ENCODE measurements at places on chromosomes 6 and 20.

GRCh38 chr20:17624551-17625245 lies 54.8 kb downstream of the DSTN start:
- DNase-seq, result no peak

GRCh38 chr20:17704589-17705317 lies 5.0 kb downstream of the BANF2 start:
- DNase-seq, result no peak

GRCh38 chr20:33490023-33490933 lies at the start of gene CBFA2T2:
TSS of gene CBFA2T2 (plus strand) at chr20:33490096. CDS start at chr20:33490268, 172 bp downstream.
- DNase-seq, result no peak

DNA sequence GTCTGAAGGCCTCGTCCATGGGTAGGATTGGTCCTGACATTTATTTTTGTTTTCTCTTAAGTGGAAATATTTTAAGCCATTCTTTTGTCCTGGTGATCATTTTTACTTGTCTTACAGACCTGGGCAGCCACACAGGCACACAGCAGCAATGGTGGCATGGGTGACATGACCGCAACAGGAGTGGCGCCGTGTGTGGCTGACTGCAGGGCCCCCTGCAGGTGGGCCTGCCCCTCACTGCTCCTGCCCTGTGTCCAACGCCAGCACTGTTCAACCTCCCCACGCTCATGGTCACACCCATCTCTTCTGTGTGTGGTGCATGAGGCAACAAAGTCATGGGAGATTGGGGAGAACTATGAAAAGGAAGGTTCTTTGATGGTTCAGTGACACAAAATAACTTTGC lies 151.9 kb downstream of the MYLK4 start:
- DNase-seq, result no peak

GRCh38 chr6:152816055-152816454 lies 65.5 kb downstream of the VIP start:
- DNase-seq, result no peak

- no peak for DNase-seq
Observed at GRCh38 chr6:160347259-160348222, 637 bp upstream of the SLC22A3 start.

DNA sequence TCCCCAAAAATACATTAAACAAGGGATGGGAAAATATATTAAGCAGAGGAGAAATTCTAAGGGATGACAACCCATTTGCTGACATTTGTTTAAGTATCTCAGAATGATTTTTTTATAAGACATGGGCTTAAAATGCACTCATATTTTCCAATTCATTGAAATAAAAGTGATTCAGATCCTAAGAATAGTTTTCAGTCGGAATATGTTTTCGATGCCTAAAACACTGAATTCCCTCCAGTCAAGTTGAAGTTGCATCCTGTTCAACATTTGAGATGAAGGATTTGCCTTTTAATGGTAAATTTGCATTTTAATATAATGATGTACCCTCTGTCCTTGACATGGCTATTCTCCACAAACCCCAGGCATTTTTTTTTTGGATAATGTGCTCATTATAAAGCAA lies 79.3 kb downstream of the PTCHD4 start:
- no peak for DNase-seq

GRCh38 chr20:61352346-61353260 lies 100.5 kb downstream of the CDH4 start:
- DNase-seq, result no peak

GRCh38 chr6:6105472-6106036 lies 98.8 kb upstream of the NRN1 start:
- DNase-seq, result no peak

DNA sequence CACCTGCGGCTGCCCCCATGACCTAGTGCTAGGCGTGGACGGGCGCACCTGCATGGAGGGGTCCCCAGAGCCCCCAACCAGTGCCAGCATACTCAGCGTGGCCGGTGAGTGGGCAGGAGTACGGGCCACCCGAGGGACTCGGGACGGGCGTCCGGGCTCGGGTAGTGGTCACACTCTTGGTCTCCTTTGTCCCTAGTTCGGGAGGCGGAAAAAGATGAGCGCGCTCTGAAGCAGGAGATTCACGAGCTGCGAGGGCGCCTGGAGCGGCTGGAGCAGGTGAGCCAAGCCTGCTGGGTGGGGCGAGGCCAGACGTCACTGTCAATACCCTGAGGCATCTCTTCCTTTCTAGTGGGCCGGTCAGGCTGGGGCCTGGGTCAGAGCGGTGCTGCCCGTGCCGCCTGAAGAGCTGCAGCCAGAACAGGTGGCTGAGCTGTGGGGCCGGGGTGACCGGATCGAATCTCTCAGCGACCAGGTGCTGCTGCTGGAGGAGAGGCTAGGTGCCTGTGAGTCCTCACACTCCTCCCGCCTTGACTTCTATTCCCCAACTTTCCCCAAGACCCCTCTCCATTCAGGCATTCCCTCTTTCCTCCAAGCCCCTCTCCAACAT lies 2.9 kb downstream of the EGFL8 start:
- no peak for DNase-seq

- DNase-seq, result no peak
Observed at GRCh38 chr6:150830439-150831165, 34.9 kb upstream of the MTHFD1L start.

DNA sequence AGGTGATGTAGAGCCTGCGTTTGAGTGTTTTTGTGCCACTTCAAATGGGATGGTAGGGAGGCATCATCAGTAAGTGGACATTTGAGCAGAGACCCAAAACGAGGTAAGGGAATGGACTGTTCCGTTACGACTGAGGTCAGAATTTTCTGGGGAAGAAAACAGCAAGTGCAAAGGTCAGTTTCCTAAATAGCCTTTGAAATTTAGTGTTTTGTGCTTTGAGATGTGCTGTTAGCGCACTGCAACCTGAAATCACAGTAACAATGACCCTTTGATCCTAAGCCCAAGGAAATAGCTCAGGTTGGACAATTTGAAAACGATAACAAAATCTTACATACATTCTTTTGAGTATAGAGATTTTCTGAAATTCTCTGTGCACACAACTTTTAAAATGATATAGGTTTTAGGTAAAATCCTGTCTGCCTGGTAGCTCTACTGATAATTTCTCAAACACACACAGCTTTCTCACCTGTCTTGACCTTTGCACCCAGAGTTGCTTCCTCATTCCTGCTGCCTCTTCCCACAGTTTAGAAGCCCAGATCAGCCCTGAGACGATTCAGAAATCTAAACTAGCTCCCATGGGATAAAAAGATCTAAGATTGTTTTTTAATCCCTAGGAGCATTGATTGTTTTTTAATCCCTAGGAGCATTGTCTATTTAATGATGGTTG lies 22.1 kb downstream of the DCBLD1 start:
- no peak for DNase-seq

- no peak for DNase-seq
Observed at GRCh38 chr6:29757282-29757681, 34.0 kb downstream of the HLA-F start.

DNA sequence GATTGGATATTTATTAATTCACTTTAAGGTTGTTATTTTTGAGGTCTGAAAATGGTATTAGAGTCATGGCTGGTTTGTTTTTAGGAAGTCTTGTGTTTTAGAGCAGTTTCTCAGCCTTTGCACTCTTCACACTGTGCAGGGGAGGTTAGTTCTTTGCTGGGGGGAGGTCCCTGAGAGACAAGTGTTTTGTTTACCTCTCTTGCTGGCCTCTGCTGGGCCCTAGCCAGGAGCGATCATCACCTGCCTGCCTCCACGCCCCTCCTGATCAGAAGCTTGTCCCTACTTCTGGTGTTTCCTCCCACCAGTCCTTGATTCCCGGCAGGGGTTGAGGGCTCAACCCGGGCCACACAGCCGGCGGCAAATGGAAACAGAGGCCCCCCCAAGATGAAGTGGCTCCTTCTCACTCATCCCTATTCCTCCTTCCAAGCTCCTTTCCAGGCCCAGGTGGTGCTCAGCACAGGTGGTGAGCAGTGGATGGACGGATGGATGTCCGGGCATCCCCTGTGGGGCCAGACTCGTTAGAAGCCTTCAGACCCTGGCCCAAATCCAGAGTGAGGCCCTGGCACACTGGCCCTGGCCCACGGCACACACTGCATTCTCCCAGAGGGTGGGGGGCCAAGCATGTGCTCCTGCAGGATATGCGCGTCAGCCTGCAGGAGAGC lies 51.3 kb downstream of the GRM4 start:
- no peak for DNase-seq

DNA sequence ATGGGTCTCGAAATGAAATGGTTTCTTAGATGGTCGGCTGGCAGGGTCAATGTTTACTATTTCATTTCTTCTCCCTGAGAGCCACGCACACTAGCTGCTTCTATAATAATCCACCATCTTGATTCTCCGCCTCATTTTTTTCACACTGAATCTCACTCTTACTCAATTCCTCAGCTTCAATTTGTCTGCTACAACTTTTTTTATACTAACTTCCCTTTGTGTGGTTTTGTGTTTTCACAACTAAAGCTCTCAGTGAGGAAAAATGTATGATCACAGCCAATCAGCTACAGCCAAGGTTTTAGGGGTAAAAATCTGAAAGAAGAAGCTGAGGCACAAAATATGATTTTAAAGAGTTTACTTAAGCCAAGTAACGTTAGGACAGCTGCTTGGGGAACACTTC lies 1309.4 kb downstream of the EPHA7 start:
- DNase-seq, result no peak

- DNase-seq, result no peak
Observed at GRCh38 chr20:38308047-38308438, 4.1 kb downstream of the BPI start.

DNA sequence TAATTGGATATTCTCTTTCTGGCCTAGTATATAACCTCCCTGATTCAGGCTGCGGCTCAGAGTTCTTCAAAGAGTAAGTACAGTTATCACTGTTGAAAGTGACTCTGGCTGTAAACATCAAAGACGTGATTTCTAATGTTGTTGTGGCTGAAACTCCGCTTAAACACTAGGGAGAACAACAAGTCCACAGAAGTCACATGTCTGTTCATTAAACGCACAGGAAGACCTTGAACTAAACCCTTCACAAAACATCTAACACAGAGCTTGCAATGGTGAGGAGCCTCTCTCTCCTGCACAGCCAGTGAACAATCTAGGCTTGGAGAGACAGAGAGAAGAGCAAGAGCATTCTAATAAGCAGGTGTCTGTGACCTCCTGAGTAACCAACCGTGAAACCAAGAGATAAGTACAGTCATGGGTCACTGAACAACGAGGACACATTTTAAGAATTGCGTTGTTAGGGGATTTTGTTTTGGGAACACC lies 249.3 kb downstream of the PRKN start:
- no peak for DNase-seq

DNA sequence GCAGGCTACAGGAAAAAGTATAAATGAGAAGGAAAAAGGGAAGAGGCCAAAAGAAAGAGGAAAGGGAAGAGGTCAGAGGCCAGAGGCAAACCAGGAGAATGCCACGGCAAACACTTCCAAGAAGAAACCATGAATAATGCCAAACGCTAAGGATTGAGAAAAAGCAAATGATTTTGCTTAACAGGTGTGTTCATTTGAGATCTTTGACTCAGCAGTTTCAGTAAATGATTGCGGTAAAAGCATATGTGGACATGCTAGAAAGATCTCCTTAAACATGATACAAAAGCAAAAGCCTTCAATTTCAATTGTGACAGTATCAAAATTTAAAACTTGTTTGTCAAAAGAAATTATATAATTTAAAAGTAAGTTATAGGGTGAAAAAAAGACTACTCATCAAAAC lies 70.6 kb downstream of the UBE3D start:
- no peak for DNase-seq

DNA sequence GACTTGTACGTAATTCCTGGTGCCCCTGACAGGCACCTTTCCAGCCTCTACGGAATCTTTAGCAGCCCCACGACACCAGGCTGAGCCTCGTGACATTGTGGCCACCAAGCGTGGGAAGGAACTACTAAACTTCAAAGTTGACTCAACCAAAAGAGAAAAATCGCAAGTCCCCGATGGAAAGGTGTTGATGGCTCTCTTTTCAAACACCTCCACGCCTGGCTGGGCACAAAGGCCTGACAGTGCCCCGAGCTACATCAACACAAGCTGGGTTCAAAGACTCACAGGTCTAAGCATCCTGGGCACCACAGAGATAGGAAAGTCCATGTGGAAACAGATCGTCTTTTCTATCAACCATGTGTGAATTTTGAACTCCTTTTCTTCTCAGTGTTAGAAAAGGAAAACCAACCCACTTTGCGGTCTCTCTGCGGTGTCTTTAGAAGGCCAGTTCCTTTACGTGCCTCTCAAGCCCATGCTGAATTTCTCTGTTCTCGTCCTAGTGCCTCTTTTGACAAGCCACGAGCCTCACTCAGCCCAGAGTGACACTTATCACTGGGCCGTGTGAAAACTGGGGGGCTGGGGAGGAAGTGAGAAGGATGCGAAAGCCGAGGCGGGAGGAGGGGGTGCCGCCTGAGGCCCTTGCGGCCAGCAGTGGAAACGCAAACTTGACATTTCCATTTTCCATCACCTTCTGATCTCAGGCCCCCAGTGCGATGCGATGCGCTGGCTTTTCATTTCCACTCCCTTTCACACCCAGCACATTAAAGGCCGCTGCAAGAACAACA lies 59.4 kb downstream of the GFOD1 start:
- DNase-seq, result peak; percentile 56

DNA sequence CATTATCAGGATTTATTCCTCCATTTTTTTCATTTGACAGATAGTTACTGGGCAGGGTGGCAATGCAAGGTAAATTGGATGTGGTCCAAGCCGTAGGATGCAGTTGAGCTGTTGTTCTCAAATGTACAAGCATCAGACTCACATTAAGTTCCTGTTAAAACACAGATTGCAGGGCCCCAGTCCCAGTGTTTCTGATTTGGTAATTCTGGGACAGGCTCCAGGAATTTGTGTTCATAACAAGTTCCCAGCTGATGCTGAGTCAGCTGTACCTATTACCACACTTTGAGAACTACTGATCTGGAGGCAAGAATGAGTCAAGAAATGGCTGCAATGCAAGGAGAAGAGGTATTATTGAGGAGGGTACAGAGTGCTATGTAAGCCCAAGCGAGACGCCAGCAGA lies 11.7 kb downstream of the TMEM244 start:
- no peak for DNase-seq

DNA sequence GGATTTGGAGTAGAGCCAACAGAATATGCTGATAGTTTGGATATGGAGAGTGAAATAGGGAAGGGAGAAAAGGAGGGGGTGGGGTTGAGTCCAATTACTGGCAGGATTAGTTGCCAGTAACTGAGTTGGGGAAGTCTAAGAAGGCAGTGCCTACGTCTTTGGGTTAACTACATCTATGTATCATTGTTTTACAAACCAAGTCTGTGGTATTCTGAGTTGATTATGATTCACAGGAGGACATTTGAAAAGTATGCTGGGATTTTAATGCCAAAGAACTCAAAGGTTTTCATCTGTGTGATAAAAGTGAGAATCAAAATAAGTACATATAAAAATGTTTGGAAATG lies 14.7 kb downstream of the DSE start:
- no peak for DNase-seq

GRCh38 chr6:25197111-25197510 lies 82.1 kb upstream of the CARMIL1 start:
- DNase-seq, result no peak

GRCh38 chr6:170128811-170129681 lies 161.8 kb downstream of the DLL1 start:
- no peak for DNase-seq

GRCh38 chr6:56853541-56853940 lies 101.4 kb upstream of the BEND6 start:
- no peak for DNase-seq

Measured in stimulated activated CD8-positive, alpha-beta memory T cell treated with anti-CD3 and anti-CD28 coated beads, Interleukin-4, amount 100 ng/mL, for 1 hour (primary cell).